ENCODE measurements at places on chromosomes 12 and 14. TPM values are rescaled to one million over a fixed set of nuclear protein-coding genes. Genes with fewer than 3 reads are reported as not detected.

A2M gene
- total RNA-seq = 198 TPM

MGST1 gene
- 11.2 TPM for total RNA-seq

KLRB1 gene
- not detected for total RNA-seq

FBXO21 gene
- 184 TPM for total RNA-seq

OVCH1 gene
- not detected for total RNA-seq

KRT2 gene
- not detected for total RNA-seq

TSPAN11 gene
- 2.3 TPM for total RNA-seq

RTN1 gene
- total RNA-seq = 0.16 TPM

MMP17 gene
- 5.1 TPM for total RNA-seq
